ENCODE measurements at places on chromosomes 6 and 20.

DNA sequence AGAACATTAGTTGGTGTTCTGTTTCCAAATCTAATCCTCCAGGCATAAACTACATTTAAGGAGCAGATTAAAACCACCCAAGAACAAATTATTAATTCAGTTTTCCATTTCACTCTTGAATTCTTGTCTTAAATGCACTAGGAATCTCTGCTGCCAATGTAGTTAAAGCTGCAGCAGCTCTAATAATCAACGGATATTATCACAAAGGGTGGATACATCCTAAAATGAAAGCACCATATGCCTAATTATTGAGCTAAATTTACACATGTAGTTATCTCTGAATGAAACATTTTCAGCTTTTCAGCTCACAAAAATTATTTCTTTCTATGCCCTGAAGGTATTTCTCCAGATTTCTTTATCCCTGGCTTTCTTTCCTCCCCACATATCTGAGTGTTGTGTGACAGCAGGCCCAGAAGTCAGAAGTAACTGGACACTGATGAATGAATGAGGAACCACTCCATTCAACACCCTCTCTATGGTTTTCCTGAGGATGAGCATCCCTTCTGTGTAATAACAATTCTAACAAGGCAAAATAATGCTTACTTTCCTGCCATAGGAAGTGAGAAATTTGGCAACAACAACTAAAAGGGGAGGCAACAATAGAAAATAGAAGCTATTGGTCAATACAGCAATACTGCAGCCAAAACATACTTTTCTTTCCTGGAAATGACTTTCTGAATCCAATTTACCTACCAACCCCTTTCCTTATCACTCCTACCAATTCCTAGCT, 14.9 kb downstream of the MAN1A1 start:
- DNase-seq = no peak

GRCh38 chr6:136783495-136784270, 8.6 kb downstream of the MAP3K5 start:
- no peak for DNase-seq

- no peak for DNase-seq
Observed at GRCh38 chr6:79335133-79335674, 100.7 kb upstream of the HMGN3 start.

- no peak for DNase-seq
Observed at GRCh38 chr6:53892707-53893106, 97.9 kb downstream of the LRRC1 start.

- DNase-seq = no peak
Observed at GRCh38 chr20:45174434-45175364, at the start of gene PI3. TSS of gene PI3 (plus strand) at chr20:45174902. CDS start at chr20:45174923, 21 bp downstream.

- DNase-seq = no peak
Observed at GRCh38 chr6:4130357-4130987, 4.9 kb downstream of the ECI2 start.

DNA sequence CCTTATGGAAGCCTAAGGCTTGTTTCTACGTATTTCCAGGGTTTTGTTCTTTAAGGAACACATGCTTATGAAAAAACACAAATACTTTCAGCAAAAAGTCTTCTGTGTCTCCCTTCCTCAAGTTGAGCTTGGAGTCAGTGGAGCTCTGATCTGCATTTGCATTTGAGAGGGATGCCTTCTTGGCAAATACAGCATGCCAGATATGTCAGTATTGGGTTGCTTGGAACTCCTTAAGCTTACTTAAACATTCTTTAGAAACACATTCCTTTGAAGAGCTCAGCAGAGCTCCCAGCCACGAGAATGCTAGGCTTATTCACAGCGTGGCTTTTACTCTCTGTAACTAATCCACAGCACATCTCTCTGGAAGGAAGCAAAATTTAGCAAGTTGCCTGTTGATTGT, 68.3 kb downstream of the ANKRD6 start:
- DNase-seq = no peak

DNA sequence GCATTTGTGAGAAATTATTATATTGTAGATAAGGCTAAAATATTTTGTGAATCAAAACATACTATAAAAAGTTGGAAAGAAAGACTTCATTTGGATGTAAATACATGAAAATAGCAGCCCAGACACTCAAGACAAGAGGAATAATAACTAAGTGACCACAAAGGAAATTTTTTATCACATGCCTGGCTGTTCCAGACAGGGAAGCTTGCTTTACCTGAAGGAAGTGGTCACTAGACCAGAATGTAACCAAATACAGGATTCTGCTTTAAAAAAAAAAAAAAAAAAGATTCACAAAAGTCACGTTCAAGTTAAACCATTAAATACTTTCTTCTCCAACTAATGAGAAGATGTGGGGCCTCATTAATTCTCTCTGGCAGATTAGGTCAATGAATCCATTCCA, 9.3 kb upstream of the HLA-DQB2 start:
- no peak for DNase-seq

DNA sequence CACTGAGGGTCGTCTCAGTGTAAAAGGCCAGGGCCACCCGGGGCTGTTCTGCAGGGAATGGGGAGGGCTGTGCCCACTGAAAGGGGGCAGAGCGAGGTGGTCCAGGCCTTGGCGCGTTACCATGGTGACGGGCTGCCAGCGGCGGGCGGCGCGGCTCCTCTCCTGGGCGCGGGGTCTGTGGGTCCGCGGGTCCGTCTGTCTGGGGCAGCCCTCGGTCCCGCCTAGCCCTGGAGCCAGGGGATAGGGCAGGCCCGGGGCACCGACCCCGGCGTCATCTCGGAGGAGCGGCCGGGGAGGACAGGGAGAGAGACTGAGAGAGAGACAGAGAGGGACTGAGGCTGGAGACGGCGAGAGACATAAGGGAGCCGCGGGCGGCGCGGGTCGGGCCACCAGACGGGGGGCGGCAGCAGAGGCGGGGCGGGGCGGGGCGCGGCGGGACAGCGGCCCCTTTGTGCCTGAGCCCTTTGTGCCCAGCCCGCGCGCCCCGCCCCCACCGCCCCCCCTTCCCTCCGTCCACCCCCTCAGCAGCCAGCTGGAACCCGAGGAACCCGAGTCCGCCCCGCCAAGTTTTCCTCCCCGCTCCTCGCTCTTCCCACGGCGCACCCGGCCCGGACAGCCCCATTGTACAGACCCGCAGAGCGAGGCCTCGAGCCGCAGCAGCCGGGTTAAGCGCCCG, at the start of gene KIAA1755:
Gene KIAA1755 (minus strand): TSS at position 358 of the 676 bp plus-strand sequence. CDS start 235 bp downstream, at position 123.
- no peak for DNase-seq

- DNase-seq = no peak
Observed at GRCh38 chr6:63964366-63964765, 328.8 kb downstream of the PHF3 start.

DNA sequence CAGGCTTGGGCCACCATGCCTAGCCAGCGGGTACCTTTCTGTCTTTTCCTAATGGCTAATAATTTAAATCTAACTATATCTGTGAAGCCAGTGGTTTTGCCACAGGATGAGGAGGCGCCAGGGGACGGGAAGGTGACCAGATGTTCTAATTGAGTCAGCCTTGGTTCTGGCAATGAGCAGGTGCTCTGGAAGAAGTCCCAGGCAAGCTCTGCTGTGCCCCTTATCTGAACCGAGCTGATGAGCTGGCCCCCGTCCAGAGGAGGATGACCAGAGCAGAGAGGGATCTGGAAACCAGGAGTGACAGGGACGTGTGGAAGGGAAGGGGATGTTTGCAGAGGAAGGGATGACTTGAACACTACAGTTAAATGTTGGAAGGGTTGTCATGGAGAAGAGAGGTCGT, 46.7 kb downstream of the SLC35D3 start:
- DNase-seq = no peak

DNA sequence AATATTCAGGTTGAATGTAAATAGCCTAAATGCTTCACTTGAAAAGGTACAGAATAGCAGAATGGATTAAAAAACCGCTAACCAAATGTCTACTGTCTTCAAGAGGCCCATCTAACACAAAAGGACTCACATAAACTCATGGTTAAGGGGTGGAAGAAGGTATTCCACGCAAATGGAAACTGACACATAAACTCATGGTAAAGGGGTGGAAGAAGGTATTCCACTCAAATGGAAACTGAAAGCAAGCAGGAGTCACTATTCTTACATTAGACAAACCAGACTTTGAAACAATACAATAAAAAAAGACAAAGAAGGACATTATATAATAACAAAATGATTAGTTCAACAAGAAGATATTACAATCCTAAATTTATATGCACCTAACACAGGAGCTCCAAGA, 38.3 kb upstream of the PKIB start:
- no peak for DNase-seq

- DNase-seq = no peak
Observed at GRCh38 chr6:133241086-133241900, at the start of gene EYA4. TSS of gene EYA4 (plus strand) at chr6:133241357. CDS start at chr6:133274781, 33,424 bp downstream.

DNA sequence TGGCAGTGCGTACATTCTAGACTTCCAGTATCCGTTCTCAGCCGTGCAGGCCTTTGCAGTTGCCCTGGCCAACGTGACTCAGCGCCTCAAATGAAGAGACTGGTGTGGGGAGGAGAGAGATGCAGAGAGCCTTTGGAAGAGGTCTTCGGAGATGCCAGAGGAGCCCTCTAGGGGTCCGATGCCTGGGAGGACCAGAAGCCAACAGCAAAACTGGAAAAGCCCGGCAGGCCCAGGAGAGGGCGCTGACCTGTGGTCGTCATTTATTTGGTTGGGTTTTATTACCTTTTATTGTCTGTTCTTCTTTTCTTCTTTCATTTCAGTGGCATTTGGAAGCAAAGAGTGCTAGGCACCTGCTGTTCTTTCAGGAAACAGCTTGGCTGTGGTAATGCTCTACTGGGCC, 53.3 kb upstream of the TMEM181 start:
- no peak for DNase-seq

DNA sequence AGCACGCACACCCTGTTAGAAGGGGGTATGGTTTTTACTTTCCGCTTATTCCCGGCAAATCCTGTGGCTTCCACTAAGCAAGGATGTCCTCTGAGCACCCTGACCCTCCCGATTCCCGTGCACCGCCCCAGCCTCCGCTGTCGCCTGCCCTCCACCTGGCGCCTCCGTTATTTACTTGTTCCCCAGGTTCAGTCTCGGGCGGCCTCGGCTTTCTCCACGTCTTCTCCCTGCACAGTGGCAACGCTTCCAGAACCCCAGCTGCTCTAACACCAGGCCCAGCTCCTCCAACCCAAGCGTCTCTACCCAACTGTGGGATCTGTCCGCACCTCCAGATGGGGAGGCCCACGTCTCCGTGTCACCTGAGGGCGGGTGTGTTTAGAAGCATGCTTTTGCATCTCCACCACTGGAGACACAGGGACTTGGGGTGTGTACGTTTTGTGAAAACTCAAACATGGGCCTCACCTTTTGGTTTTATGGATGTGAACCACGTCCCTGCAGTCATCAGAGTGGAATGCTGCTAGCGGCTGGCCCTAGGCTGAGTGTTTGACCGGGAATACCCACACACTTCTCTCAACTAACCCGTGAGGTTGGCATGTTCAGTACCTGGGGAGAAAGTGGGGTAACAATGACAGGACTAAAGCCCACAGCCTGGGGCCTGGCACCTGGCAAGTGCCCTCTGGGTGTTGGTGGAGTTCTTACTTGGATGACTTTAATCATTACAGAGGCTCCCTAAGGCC, 79.9 kb downstream of the THBS2 start:
- DNase-seq = no peak

DNA sequence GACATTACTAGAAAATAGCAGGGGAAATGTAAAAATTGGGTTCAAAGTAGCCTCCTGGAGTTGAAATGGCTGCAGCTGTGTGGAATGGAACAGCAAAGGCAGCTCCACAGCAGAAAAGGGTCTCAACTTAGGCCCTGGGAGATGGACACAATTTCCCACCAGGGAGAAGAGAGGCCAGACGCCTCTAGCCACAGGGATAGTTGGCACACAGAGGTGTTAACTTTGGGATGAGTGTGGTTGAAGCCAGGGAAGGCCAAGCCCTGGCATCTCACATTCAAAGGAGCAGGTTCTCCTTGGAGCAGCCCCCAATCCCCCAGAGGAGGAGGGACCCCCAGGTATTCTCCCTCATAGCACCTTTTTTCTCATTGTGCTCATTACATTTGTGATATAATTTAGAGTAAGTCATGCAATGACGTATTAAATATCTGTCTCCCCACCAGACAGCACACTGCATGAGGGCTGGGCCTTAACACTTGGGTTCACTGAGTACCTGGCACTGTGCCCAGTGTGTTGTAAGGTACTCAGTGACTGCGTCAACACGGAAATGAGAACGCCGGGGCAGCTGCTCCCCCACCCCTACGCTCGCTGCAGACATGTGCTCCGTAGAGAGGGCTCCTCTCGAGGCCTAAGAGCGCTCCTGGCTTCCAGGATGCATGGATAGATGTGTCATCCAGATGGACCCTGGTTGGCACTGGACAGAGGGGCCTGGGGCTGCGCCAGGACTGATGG, 76.0 kb upstream of the CD93 start:
- DNase-seq = no peak

DNA sequence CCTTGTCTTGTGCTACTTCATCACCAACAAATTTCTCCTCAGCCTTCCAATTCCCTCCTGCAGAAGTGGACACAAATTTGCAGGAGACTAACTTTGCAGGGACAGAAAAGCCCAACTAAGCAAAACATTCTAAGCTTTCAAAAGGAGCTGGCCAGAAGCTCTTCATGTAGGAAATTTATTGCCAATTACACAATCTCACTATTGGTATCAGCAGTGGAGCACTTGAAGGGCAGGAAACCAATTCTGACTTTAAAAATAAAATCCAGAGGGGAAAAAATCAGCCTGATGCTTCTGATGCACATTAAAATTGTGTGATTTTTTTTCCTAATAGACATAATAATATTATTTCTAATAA, 193.3 kb downstream of the LY86 start:
- DNase-seq = no peak

DNA sequence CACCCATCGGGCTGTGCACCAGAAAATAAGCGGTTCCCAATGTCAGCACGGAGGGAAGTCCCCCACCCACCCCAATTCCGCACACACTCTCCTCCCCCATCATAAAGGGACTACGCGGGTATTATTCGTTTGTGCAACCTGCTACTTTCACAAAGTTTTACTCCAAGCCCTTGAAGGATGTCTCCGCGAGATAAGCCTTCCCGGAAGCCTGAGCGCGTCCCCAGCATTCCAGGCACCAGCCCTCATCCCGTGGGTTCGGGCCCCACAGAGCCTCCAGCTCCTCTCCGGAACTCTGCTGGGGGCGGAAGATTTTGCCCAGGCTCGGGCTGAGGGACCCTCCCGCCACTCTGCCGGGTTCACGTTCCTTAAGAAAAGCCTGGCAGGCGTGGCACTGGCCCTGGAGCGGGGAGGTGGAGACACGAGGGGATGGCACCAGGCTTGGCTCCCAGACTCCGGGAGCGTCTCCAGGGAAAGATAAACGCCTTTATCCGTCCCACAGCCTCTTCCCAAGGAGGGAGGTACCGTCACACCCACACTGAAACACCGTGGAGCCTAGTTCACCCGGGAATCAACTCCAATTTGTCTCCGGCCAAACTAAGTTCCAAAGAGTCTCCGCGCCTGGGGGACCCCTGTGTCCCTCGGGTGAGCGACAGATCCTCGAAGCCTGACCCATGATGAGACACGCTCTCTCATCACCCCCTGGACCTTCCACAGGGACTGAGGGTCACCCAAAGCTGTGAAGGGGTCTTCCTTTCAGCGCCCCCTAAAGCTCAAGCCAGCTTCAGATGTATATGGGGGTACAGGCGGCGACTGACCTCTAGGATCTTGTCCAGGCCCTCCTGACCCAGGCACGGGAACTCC, 934 bp downstream of the KCNK5 start:
- DNase-seq = no peak

- DNase-seq = no peak
Observed at GRCh38 chr20:50852085-50852484, 57.2 kb downstream of the BCAS4 start.
